Forelimb muscle (tissue), 1 donor: ENCODE measurements at places on chromosomes 6 and 20.

GRCh38 chr20:25054995-25055629 lies 2.8 kb downstream of the ACSS1 start:
- DNase-seq = no peak

DNA sequence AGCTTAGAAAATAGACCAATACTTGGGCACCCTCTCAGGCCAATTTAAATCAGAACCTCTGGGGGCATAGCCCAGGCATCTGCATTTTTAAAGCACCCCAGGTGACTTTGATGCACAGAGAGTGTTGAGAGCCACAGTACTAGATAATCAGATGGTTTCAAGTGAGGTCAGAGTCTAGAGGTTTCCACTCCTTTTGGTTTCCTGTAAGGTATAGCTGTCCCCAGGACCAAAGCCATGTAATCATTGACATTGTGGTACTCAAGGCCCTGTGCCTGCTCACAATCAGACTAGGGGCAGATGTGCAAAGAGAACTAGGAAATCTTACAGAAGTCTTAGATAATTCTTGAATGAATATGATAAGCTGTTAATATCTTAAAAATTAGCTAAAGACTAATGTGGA lies 9.1 kb downstream of the FILIP1 start:
- DNase-seq = no peak

- peak; percentile 41 for DNase-seq
These were observed 683.7 kb upstream of the ID4 start for GRCh38 chr6:19153270-19153980.

GRCh38 chr20:8077137-8077466 lies 55.0 kb upstream of the PLCB1 start:
- peak; percentile 31 for DNase-seq

GRCh38 chr6:90537027-90537426 lies 49.8 kb downstream of the MAP3K7 start:
- DNase-seq = no peak

DNA sequence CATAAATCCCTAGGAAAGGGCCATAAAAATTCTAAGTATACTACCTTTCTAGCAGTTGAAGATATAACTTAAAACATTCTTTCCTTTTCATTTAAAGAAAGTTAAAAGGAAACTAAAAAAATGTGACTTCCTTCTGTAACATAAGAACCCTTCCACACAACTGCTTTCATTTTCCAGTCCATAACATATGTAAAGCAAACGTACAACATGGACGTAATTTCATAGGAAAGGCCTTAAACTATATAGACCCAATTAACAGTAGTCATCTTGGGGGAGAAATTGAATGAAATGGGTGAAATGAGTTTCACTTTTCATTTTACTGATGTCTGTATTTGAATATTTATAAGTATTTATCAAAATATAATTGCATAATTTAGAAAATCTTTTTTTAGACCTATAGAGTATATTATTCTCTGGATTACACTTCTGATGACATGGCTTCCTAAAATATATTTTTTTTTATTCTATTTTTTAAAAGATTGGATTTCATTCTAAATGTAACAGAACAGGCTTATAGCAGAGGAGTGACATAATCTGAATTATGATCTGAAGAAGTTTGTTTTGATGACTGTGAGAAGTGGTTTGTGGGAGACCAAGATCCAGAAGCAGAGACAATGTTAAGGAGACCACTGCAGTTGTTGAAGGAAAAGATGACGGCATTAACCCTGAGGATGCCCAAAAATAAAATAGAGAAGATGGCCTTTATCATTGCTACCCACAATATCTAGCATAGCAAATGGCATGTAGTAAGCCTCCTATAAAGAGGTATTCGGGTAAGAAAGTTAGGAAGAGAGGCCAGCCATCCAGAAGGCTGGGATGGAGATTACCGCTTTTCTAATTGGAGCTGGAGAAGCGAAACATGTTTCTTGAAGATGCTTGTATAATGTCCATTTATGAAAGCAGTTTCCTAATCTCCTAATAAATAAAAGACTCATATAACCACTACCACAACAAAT lies 260.4 kb downstream of the PTPRK start:
- no peak for DNase-seq

DNA sequence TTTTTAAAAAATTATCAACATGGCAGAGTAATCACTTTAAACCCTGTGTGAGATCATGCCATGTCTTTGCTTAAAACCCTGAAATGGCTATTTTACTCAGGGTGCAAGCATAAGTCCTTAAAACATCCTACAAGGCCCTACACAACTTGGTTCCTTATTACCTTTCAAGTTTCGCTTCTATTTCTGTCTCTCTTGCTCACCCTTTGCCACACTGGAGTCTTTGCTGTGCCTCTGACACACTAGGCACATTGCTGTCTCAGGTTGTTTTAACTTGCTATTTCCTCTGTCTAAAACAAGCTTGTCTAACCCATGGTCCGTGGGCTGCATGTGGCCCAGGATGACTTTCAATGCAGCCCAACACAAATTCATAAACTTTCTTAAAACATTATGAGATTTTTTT lies 55.6 kb downstream of the KIAA0408 start:
- DNase-seq = no peak

- DNase-seq = no peak
These were observed 99.9 kb upstream of the RIN2 start for GRCh38 chr20:19658137-19658536.

GRCh38 chr6:125742464-125743120 lies 6.8 kb upstream of the HEY2 start:
- DNase-seq = no peak

GRCh38 chr6:87183687-87184086 lies 28.3 kb downstream of the ZNF292 start:
- DNase-seq = no peak

GRCh38 chr6:159169193-159169555 lies at the start of gene FNDC1:
Gene FNDC1 (plus strand): TSS chr6:159169400. CDS start chr6:159169597, 197 bp downstream.
- DNase-seq = no peak

- DNase-seq = no peak
These were observed 254.9 kb downstream of the MAFB start for GRCh38 chr20:40434122-40434521.

DNA sequence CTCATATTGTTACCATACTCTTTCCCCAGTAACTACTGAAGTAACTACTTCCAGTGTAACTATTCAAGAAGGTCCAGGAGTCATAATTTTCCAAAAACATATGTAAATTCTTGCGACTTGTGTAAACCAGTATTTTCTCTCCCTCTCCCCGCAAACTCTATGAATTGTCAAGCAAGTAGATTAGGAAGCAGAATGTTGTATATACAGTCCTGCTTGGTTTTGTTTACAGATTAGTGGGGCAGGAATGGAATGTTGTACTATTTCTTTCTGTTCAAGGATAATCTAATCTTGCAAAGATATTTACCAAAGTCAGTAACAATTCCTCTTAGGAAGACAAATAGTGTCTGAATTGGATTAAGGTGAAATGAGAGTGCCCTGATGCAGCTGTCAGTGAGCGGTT lies 234.9 kb upstream of the PLN start:
- no peak for DNase-seq

- DNase-seq = no peak
These were observed 2.8 kb downstream of the COL9A3 start for GRCh38 chr20:62819494-62820174.

- DNase-seq = no peak
These were observed 562.2 kb upstream of the NOX3 start for GRCh38 chr6:156017838-156018237.

GRCh38 chr6:100342830-100343229 lies 121.9 kb downstream of the SIM1 start:
- DNase-seq = no peak

DNA sequence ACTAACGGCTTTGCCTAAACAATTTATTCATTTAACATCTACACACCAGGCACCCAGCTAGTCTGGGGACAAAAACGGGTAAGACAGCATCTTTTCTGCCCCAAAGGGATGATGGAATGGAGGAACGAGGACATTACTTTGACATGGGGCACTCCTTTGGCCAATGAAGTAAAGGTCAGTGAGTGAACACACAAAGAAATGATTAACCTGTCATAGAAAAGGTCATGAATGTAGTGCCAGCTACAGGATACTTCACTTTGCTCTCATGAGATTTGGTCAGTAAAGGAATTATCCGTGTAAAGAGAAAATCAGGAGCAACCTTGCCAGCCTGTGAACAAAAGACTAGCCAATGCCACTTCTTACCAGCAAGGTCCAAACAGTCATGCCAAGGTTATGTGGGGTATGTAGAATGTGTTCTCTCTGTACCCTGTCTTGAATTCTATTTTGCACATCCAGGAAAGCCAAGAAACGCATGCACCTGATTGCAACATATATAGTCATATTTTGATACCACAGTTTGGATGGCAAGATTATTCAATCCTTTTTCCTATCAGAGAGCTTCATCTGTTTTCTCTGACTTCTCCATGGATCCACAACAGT lies 145.3 kb downstream of the GMPR start:
- no peak for DNase-seq

DNA sequence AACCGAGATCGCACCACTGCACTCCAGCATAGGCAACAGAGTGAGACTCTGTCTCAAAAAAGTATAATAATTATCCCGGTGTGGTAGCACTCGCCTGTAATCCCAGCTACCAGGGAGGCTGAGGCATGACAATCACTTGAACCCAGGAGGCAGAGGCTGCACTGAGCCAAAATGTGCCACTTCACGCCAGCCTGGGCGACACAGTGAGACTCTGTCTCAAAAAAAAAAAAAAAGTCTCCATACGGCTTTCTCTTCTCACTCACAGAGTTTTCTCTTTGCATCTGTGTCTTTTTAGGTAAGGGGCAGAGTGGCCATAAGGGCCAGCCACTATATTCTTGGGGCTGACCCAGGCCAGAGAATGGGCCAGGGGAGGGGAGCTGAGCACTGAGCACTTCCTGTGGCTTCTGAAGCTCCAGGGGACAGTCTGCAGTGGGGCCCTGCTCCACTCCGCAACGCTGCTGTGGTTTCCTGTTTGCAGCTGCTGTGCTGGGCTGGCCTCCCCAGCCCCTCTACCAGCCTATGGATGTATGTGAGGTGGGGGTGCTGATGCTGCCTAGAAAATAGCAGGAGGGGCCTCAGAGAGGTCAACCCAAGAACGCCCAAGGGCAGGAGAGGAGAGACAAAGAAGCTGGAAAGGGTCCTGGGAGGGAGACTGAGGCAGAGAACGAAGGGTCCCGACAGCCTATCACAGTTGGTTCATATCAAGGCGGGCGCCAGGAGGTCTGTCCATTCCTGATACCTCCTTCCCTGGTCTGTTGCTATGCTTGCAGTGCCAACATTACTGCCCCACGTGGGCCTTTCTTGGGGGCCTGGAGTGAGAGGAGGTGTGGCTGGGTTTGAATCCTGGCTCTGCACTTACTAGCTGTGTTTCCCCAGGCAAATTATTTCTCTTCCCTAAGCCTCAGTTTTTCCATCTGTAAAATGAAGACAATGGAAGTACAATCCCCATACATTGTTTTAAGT lies 16.0 kb downstream of the SLA2 start:
- DNase-seq = no peak

GRCh38 chr6:53273370-53273769 lies 75.4 kb downstream of the ELOVL5 start:
- no peak for DNase-seq

- no peak for DNase-seq
These were observed 17.9 kb upstream of the BACH2 start for GRCh38 chr6:90314514-90314913.

GRCh38 chr6:55668591-55668990 lies 89.6 kb upstream of the HMGCLL1 start:
- DNase-seq = no peak

- DNase-seq = no peak
These were observed 107.3 kb downstream of the IRF4 start for GRCh38 chr6:498795-499231.
